ENCODE measurements at places on chromosomes 2 and 18. TPM values are rescaled to one million over a fixed set of nuclear protein-coding genes. Genes with fewer than 3 reads are reported as not detected.

Gene SERPINB4
- not detected for total RNA-seq

DNA sequence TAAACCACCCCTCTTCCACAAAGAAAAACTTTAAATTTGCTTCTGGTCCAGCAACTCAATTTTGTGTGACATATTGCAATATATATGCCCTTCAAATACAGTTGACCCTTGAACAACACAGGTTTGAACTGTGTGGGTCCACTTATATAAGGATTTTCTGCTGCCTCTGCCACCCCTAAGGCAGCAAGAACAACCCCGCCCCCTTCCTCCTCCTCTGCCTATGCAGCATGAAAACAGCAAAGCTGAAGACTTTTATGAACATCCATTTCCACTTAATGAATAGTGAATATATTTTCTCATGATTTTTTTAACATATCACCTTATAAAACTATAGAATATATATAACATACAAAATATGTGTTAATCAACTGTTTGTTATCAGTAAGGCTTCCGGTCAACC, 58.3 kb downstream of the EML4 start:
- H3K36me3 ChIP-seq, result peaks cover 6% of the 10 kb centered on the region
- no peak overlapping the region for H3K27ac ChIP-seq
- H3K4me1 ChIP-seq, result peaks cover 27% of the 10 kb centered on the region
- no peaks in the 10 kb centered on the region for H3K27me3 ChIP-seq
- H3K4me3 ChIP-seq, result no peak overlapping the region

GRCh38 chr2:195656859-195657633, at the start of gene SLC39A10:
Gene SLC39A10 (plus strand): TSS chr2:195657226. CDS start chr2:195680043, 22,817 bp downstream.
- H3K27ac ChIP-seq, result peak within 1 kb of the TSS; percentile 97
- H3K4me1 ChIP-seq, result peaks cover 20% of the 10 kb centered on the region
- H3K27me3 ChIP-seq, result no peaks in the 10 kb centered on the region

Gene STARD6
- total RNA-seq, result not detected

Gene ST8SIA5
- total RNA-seq, result not detected

Gene MRPS5
- total RNA-seq, result 97.4 TPM
